ENCODE measurements at places on chromosomes 2 and 18.

GRCh38 chr2:173079141-173079540, 3.5 kb downstream of the MAP3K20 start:
- DNase-seq = no peak

GRCh38 chr18:61606068-61606660, 272.9 kb downstream of the CDH20 start:
- no peak for DNase-seq

DNA sequence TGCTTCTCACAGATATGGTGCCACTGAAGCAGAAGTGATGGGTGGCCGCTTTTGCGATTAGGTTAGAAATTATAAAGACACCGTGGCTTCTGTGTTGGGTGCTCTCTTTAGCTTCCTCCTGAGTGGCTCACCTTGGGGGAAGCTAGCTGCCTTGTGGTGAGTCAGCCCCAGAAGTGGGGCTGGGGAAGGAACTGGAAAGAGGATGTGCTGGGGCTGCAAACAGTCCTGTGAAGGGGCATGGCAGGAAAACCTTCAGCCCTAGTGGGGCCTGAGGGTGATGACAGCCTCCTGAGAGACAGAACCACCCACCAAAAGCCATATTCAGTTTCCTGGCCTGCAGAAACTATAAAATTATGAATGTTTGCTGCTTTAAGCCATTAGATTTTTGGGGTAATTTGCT, 8.9 kb upstream of the ASB18 start:
- no peak for DNase-seq

DNA sequence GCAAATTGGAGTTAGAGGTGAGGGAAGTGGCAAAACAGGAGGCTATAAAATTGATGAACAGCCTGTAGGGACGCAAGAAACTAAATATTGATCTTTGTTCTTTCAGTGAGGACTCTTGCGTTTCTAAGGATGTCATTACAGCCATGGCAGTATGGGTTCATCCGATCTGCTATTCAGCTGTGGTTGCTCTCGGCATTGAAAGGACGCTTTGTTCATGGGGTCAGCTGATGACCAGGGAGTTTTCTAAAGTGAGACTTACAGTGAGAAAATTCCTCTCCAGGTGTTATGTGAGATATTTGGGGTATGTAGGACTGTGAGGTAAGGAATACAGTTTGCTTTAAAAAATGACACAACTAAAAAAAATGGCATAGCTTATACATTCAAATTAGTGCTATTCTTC, 52.7 kb upstream of the PELI1 start:
- DNase-seq = no peak

DNA sequence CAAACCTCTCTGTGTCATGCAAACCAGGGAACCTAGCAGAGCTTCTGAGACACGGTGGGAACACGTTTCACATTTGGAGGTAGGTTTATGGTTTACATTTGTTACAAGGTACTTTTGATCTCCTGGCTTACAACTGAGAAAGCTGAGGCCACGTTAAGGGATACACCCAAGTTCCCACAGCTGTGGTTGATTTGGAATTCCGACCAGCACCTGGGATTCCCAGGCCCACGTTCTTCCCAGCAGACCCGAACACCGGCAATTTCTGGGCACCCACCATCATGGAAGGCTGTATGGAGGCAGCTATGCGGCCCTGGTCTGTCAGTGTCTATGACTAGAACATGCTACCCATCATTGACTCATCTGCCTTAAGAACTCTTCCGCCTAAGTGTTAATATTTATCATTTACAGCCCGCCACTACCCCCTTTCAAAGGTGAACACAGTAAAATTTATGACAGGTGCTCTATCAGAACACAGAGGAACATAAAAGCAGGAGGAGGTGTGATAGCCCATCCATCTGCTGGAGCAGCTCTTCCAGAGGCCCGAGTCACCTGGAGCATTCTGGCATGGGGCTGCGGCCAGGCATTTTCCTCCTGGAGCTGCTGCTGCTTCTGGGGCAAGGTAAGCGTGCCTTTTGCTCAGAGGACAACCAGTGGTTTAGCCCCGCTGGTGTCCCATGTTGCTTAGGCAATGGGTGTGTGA, at the start of gene PLB1:
Gene PLB1, plus strand, starts transcription at position 510 of the 700 bp plus-strand sequence. Its CDS starts 55 bp downstream, at position 565.
- no peak for DNase-seq

DNA sequence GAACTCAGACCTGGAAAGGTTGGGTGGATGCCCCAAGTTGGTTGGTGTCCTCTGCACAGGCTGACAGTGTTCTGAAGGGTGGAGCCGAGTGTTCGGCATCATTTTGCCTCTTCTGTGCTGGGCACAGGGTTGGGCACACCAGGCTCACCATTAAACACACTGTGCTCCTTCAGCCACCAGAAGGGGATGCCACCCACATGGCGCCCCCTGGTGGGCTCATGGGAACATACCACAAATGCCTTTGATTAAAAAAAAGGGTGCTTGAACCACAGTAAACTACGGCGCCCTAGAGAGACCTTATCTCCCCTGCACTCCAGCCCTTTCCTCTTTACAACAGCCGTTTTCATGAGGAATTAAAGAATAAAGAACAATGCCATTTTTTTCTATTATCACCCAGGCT, 89.4 kb downstream of the CELF4 start:
- peak; percentile 10 for DNase-seq

GRCh38 chr18:46276748-46277147, 172.6 kb downstream of the HAUS1 start:
- DNase-seq = no peak

DNA sequence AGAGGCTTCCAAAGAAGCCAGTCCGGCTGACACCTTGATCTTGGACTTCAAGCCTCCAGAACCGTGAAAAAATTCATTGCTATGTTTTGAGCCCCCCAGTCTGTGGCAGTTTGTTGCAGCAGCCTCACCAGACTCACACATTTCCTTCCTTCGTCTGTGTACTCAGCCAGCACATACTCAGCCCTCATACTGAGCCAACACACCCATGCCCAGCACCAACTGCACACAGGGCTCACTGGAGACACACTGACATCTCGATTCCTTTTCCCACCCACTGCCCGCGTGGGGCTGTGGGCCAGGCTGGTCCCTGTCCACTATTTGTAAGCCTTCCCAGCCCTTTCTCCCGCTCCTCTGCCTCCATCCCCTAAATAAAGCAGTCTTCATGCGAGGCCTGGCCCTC, 24.1 kb upstream of the NMUR1 start:
- DNase-seq = no peak

Measured in AML-193 (cell line).